ENCODE measurements at places on chromosomes 7 and 10.

DNA sequence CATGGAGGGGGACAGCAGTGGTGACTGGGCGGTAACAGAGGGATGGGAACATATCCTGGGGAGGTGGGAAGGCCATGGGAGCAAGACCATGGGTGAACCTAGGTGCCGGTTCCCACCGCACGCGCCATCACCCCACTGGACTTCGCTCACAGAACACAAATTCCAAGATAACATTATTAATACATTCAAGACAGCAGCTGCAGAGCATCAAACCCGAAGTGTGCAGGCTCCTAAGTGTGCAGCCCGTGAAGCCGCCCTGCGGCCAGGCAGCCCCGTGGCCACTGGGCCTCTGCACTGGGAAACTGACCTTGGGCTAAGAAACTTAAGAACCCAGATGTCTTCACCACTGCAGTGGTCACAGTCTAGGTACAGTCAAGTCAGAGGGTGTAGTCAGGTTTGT lies 42.8 kb upstream of the ZRANB1 start:
- DNase-seq: no peak

GRCh38 chr7:147567043-147567442 lies 1023.5 kb upstream of the C7orf33 start:
- DNase-seq: no peak

GRCh38 chr10:127497685-127498084 lies 51.4 kb upstream of the NPS start:
- DNase-seq: no peak

- no peak for DNase-seq
Observed at GRCh38 chr7:78465894-78466293, 667.3 kb downstream of the PHTF2 start.

- DNase-seq: no peak
Observed at GRCh38 chr7:45401851-45402250, 172.3 kb upstream of the ADCY1 start.

DNA sequence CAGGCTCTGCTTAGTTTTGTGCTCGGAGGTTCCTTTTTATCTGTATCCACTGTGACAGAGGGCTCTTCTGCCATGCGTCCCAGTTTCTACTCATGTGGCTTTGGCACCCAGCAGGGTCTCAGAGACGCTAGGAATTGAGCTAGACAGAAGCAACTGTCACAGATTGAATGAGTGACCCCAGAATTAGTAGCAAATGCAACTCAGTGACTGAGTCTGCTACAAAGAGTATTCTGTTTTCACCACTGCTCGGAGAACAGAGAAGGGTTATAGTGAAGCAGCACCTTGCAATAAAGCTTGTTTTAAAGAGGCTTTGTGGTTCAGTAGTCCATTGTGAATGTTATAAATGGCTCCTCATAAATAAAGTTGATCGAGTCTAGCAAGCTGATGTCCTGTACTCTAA lies 113.2 kb downstream of the DNAH11 start:
- no peak for DNase-seq

- no peak for DNase-seq
Observed at GRCh38 chr10:42977032-42977416, 99.8 kb upstream of the RET start.

- DNase-seq: no peak
Observed at GRCh38 chr10:112728997-112729396, 221.1 kb upstream of the TCF7L2 start.

DNA sequence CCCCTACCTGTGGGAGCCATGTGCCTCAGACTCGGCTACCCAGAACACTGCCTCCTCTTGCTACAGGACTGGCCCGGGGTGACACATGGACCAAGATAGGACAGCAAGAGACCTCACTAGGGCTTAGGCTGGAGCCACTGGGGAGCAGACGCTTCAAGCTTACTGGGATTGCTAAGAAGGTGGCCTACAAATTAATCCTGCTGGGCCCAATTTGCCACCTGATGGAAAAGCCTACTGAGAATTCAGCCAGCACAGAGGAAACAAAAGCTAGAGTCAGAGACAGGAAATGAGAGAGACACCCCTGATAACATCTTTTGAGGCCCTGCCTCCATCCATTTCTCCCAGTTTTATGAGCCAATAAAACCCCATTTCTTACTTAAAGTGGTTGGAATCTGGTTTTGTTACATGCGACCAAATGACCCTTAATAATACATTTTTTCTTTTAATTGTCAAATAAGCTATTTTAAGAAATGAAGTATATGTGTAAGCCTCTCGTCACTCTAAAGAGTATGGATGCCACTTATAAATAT lies 282.1 kb downstream of the CXCL12 start:
- DNase-seq: no peak

GRCh38 chr10:58531084-58531695 lies 18.5 kb downstream of the BICC1 start:
- no peak for DNase-seq

GRCh38 chr7:158281441-158281840 lies 306.2 kb downstream of the PTPRN2 start:
- no peak for DNase-seq

DNA sequence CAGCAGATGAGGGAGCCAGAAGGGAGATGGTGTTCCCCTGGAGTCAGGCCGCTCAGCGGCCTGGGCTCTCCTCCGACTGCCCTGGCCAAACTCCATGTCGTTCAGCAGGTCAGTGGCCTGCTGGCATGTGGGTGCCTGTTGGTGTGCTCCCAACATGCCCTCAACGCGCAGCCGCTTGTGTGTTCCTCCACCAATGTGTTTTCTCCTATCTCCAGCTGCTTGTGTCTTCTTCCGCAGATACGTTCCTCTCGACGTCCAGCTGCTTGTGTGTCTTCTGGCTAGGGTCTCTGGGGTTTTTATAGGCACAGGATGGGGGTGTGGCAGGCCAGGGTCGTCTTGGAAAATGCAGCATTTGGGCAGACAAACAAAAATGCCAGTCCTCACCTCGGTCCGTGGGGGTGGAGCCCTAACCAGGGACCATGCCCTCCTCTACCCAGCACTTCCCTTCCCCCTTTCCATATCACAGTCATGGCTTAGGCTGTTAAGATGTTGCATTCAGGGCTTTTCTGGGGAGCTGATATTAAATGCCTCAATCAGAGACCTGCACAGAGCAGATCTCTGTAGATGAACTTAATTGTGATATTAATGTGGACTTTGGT lies 111.6 kb downstream of the TMEM178B start:
- DNase-seq: no peak

DNA sequence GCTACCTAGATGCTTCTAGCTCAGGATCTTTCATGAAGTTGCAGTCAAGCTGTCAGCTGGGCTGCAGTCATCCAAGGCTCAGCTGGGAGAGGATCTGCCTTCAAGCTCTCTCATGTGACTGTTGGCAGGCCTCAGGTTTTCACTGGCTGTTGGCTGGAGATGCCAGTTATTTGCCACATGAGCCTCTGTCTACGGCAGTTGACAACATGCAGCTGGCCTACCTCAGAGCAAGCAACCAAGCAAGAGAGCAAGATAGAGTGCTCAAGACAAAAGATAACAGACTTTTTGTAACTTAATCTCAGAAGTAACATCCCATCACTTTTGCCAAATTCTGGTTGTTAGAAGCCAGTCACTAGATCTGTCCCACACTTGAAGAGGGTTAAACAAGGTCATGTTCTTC lies 125.8 kb downstream of the TPST1 start:
- no peak for DNase-seq

- DNase-seq: no peak
Observed at GRCh38 chr10:30996481-30997005, 35.1 kb downstream of the ZNF438 start.

- DNase-seq: no peak
Observed at GRCh38 chr7:107392830-107393229, 77.0 kb upstream of the GPR22 start.

GRCh38 chr10:118342638-118343020 lies 505 bp upstream of the FAM204A start:
- no peak for DNase-seq

DNA sequence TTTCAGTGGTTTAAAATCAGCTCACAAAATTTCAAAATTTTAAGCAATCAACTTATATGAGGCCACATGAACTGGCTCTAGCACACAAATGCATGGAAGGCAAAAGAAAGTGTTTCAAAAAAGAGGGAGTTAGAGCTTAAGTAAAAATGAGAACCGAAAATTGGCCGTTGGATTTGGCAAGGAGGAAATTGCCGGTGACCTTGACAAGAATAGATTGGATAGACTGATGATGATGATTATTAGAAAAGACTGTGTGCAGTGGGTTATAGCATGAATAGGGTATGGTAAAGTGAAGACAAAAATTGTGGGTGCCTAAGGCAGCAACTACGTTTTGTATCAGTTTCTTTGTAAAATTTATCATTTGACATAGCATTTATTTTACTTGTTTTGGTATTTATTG lies 175.7 kb downstream of the SEMA3D start:
- no peak for DNase-seq

DNA sequence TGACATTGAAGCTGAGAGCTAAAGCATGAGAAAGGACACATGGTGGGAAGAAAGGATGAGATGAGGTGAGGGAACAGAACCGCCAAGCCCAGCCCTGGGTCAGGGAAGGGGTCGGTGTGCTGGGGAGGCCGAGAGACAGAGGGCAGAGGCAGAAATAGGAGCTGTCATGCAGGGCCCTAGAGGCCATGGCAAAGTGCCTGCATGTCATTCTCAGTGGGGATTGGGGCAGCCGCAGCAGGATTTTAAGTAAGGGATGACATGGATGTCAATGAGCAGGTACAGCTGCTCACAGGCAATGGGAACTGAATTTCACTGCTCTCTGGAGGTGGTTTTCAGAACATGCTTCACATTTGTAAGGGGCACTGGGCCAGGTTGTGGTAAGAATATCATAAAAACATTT lies 227.4 kb downstream of the RAB11FIP2 start:
- DNase-seq: no peak

GRCh38 chr7:96388166-96388565 lies 66.3 kb upstream of the SLC25A13 start:
- DNase-seq: no peak

- no peak for DNase-seq
Observed at GRCh38 chr7:5462216-5462615, 38.6 kb upstream of the TNRC18 start.

DNA sequence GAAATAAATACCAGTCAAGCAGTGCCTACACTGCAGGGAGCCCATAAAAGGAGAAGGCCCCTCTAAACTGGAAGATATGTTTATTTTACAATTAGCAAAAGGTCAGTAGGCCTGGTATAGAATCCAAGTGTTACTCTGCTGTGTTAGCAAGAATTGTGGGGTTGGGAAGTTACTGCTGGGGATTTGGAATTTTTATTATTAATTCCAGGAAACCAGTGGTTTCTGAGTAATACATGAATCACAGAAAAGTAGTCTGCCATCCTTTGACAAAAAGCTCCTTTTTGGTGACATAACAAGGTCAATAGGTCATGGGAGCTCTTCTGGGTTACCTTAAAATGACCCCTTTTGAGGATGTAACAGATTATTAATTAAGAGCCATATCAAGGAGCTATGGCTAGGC lies 67.4 kb downstream of the ZNF92 start:
- DNase-seq: no peak

DNA sequence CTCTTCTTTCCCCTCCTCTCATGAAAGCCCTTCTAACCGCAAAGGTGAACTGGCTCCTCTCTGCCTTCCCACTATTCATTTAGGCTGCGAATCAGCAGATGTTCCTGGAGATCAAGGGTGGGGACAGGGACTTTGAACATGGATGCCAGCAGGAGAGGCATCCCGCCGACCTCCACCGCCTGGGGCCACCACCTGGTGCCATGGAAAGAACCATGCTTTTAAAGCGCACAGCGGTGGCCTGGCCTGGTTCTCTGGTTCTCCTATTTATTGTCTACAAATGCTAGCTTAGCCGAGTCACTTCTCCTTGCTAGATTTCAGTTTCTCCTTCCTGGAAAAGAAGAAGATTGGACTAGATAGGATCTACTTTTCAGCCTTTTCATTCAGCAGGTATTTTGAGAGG lies 43.2 kb upstream of the KCNMA1 start:
- DNase-seq: no peak

DNA sequence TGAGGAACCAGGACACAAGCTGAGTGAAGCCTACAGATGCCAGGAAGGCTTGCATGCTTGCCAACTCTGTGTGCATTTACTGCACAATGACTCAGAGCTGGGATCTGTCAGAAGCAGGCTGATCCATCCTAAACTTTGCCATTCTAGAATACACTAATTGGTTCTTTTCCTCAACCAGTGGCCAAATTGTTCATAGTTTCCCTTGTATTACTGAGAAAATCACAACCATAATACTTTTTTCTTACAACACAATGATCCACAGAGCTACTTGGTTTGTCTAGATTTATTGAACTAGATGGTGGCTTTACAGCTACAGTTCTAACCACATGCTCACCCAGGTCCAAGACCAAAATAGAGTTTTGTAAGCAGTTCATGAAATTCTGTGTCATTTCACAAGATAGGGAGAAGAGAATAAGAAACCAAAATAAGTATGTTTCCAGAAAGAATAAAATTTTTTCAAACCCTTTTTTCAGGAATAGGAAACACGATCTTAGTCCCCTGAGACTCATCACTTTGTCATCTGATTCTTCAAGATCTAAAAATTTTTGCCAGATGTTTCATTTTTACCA lies 21.0 kb upstream of the LRRC17 start:
- no peak for DNase-seq

DNA sequence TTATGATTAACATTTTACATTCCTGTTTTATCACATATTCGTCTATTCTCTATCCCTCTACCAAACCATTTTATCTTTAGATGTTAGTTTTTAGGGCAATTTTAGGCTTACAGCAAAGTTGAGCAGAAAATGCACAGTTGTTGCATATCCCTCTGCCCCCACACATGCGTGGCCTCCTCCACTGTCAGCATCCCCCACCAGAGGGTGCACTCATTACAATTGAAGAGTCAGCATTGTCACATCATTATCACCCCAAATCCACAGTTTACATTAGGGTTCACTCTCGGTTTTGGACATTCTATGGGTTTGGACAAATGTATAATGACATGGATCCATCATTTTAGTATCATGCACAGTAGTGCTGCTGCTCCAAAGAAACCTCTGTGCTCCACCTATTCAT lies 86.4 kb downstream of the WDR37 start:
- DNase-seq: no peak

GRCh38 chr10:110540031-110540430 lies 27.5 kb upstream of the SMC3 start:
- no peak for DNase-seq

GRCh38 chr10:80871083-80871482 lies 333.4 kb downstream of the SH2D4B start:
- no peak for DNase-seq

DNA sequence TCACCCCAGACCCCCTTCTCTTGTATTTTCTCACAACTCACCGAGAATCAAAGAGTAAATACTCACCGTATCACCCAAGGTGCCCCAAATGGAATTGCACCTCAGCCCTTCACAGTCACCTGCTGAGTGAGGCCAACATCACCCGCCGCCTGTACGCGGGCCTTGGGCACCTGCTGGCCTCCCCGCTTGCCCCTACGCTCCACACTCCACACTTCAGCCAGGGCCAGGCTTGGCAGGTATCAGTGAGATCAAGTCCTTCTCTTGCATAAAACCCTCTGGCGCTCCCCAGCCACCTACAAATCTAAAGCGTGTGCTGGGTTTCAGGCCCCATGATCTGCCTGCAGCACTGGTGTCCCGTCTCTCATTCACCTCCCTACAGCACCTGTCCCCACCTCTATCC lies 300.6 kb downstream of the GFRA1 start:
- DNase-seq: no peak

Measured in activated naive CD4-positive, alpha-beta T cell (primary cell).